H9 (cell line): ENCODE measurements at places on chromosomes 2 and 18. TPM values are rescaled to one million over a fixed set of nuclear protein-coding genes. Genes with fewer than 3 reads are reported as not detected.

The DYTN gene
- total RNA-seq, result not detected in 2 replicates

- DNase-seq, result no peak
- H3K4me1 ChIP-seq, result peaks cover 2% of the 10 kb centered on the region
- H3K36me3 ChIP-seq, result no peaks in the 10 kb centered on the region
- H3K27ac ChIP-seq, result no peak overlapping the region
- no peaks in the 10 kb centered on the region for H3K27me3 ChIP-seq
Measured at GRCh38 chr2:150020937-150021673, 433.5 kb upstream of the MMADHC start.

The MC2R gene
- not detected in 2 replicates for total RNA-seq

DNA sequence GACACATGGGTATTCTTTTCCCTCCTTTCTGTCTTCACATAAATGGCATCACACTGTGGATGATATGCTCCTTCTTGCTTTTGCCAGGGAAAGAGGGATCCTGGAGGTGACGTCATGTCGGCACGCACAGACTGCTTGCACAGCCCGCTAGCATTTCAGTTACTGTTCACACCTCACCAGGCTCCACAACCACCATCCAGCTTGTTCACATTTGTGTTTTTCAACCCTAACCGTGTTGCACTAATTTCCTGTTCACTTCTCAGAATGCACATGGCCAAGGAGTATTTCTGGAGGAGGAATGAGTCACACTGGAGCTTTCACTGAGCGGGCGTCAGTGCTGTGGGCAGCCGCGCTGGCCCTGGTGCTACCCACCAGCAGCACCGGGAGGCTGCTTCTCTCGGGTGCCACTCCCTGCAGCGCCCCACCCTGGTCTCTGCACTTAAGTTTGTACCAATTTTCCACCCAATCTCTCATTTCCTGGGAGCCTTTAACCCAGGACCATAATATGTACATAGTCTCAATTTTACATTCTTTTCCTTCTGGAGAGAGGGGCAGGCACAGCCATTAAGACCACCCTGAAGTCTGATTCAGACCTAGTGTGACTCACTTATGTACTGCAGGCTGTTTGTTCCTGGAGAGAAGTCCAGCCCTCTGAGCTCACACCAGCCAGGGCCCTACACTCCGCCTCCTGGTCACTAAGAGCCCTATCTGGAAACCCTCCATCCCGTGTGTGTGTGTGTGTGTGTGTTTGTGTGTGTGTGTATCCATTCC, 65.1 kb downstream of the MBP start:
- no peaks in the 10 kb centered on the region; the same call in 1 of the 2 replicates for H3K36me3 ChIP-seq
- no peaks in the 10 kb centered on the region for H3K27me3 ChIP-seq
- DNase-seq, result no peak
- H3K4me1 ChIP-seq, result no peaks in the 10 kb centered on the region; the same call in 1 of the 2 replicates
- H3K4me3 ChIP-seq, result no peak overlapping the region

DNA sequence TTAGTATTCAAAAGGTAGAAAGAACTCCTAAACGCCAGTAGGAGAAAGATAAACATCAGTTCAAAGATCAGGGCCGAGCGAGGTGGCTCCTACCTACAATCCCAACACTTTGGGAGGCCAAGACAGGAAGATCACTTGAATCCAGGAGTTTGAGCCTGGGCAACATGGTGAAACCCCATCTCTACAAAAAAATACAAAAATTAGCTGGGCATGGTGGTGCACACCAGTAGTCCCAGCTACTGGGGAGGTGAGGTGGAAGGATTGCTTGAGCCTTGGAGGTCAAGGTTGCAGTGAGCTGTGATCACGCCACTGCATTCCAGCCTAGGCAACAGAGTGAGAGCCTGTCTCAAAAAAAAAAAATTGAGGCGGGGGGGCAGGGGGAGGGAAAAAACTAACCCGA, 40.6 kb downstream of the MBOAT2 start:
- H3K4me3 ChIP-seq, result no peak overlapping the region
- no peaks in the 10 kb centered on the region for H3K27me3 ChIP-seq
- H3K27ac ChIP-seq, result no peak overlapping the region
- H3K36me3 ChIP-seq, result no peaks in the 10 kb centered on the region; the same call in 2 of the 3 replicates
- peaks cover 2% of the 10 kb centered on the region; the same call in 1 of the 2 replicates for H3K4me1 ChIP-seq
- DNase-seq, result no peak

DNA sequence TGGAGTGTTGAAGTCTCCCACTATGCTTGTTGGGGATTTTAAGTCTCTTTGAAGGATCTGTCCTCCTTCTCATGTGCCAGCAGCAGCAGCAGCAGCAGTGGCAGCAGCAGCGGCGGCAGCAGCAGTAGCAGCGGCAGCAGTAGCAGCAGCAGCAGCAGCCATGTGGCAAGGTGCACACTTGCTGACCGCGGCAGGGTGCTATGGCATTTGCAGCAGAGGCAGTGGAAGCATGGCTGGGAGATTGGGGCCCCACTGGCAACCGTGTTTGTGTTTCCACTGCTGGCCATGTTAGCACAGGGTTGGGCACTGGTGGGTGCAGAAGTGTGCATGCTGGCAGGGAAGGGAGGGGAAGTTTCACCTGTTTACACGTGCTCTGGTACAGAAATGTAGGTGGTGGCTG, 280.1 kb downstream of the NUP35 start:
- no peak overlapping the region for H3K4me3 ChIP-seq
- no peaks in the 10 kb centered on the region for H3K27me3 ChIP-seq
- DNase-seq, result no peak
- peaks cover 2% of the 10 kb centered on the region; the same call in 1 of the 2 replicates for H3K4me1 ChIP-seq
- H3K36me3 ChIP-seq, result peaks cover 5% of the 10 kb centered on the region; the same call in 1 of the 2 replicates
